NCI-H146 (cell line): ENCODE measurements at places on chromosomes 13 and 19.
A peak's percentile ranks its signal among the peaks of the same experiment; 100 is the strongest.

DNA sequence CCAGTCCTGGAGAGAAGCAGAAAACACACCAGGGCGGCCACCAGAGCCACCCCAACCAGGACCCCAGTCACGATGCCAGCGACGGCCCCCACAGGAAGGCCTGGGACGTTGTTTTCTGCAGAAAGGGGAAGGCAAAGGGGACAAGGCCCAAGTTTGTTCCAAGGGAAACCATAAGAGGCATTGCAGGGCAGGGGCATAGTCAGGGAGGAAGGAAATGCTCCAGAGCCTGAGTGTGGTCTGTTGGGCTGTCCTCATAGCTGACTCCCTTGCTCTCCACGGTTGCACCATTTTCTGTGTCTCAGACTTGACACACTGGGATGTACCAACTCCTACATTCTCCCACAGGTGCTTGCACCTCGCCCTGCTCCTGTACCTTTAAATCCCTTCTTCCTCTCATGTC, 5.2 kb downstream of the CEACAM4 start:
- DNase-seq = no peak

- no peak for DNase-seq
These were observed at the start of gene CD209 for GRCh38 chr19:7746903-7747884. Gene CD209 (minus strand): TSS chr19:7747534. CDS start chr19:7747511, 23 bp downstream.

DNA sequence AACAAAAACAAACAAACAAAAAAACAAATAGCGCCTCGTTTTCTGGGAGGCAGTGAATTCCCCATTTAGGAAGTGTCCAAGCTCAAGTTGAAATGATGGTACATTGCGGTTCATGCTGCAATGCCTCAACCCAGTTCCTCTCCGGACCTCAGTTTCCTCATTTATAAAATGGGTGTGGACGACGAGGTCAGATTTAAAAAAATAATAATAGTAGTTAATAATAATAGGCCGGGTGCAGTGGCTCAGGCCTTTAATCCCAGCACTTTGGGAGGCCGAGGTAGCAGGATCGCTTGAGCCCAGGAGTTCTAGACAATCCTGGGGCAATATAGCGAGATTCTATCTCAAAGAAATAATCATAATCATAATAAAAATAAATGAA, 15.5 kb upstream of the ERCC1 start:
- no peak for DNase-seq

DNA sequence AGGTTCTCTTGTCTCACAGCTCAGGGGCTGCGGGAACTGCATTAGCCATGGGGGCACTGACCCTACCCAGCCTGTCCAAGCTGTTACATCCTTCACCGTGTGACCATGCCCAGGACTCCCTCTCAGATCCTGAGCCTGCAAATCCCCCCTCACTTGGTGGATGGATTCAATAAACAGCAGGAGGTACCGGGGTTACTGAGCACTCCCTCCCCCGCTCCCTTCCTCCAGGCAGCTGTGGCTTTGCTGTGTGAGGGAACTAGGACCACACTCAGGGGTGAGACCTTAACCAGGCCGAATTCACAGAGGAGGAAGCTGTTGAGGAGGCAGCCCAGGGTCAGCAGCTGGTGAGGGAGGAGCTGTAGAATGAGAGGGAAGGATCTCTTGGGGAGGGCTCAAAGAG, 27.0 kb upstream of the CEACAM1 start:
- no peak for DNase-seq

DNA sequence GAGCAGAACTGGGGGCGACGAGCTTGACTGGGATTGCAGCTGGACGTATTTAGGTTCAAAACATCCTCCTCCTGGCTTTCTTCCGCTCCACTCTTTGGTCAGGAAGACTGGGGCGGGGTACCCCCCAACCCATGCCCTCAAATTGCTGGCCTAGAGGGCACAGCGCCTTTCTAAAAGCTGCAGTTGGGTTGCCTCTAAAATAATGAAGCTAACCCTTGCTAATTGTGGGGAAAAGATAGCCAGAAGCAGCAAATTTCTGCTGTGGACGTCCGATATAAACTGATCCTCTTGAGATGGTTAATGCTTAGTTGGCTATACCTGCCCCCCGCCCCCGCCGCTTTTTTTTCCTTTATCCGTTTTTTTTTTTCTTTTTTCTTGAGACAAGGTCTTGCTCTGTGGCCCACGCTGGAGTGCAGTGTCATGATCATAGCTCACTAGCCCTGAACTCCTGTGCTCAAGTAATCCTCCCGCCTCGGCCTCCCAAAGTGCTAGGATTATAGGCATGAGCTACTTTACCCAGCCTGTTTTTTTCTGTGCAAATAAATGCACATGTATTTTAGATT, 754 bp upstream of the CHERP start:
- DNase-seq = peak; percentile 28

GRCh38 chr13:86447479-86447878, 648.3 kb upstream of the SLITRK6 start:
- DNase-seq = no peak

- no peak for DNase-seq
These were observed 877 bp upstream of the N4BP2L1 start for GRCh38 chr13:32428581-32429432.

- no peak for DNase-seq
These were observed 287.1 kb downstream of the ITGBL1 start for GRCh38 chr13:101739382-101740178.

DNA sequence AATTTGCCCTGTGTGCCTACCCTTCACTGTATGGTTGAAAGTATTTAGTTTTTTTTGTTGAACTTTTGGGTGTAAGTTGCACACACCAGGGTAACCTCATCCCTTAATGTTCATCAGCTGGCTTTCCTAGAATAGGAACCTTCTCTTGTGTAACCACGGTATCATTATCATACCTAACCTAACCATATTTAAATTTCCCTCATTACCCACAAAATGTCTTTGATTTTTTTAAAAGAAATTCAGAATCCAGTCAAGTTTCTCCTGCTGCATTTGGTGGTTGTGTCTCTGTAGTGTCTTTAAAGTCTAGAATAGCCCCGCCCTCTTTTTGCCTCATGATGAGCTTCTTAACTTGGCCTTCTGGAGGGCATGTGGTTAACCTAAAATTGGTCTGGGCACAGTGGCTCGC, 80.3 kb downstream of the RYR1 start:
- no peak for DNase-seq
